T1000 (cell line): ENCODE measurements at places on chromosomes 4 and X.
A peak's percentile ranks its signal among the peaks of the same experiment; 100 is the strongest.

DNA sequence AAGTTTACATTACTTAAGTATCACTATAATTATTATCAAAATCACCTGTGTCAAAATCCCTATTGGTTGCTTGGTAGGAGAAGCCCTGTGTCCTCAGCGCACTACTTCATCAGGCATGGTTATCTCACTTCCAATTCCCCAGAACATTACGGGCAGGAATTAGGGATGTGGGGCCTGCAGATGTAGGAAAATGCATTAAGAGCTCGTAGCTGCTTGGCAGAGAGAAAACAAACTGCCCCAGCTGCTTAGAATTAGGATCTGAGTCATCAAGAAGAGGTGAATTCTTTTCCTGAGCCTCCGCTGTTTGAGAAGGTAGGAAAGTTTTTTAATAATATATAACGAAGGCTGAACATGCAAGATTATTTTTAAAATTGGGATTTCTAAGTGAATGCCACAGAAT, 31.1 kb upstream of the CLNK start:
- no peak for DNase-seq

GRCh38 chrX:55715847-55716246, 1.7 kb upstream of the RRAGB start:
- no peak for DNase-seq

DNA sequence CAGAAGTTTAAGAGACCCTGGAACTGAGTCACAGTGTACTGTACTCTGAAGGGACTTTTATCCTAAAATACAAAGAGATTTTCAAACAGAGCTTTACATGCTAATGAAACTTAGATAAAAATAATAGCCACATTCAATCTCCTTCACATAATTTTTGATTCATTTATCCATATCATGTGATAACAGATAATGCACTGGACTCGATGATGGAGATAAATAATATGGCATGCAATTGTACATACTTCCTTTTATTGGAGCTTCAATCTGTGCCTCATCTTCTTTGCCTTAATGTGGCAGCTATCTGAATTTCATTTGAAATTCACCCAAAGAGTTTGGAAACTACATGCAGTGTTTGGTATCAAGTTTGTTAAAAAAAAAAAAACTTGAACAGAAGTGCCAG, 390.6 kb downstream of the CFAP47 start:
- no peak for DNase-seq

GRCh38 chrX:119130911-119131310, 3.3 kb upstream of the KIAA1210 start:
- no peak for DNase-seq

- no peak for DNase-seq
Measured at GRCh38 chr4:14272206-14272605, 644.7 kb upstream of the BOD1L1 start.

DNA sequence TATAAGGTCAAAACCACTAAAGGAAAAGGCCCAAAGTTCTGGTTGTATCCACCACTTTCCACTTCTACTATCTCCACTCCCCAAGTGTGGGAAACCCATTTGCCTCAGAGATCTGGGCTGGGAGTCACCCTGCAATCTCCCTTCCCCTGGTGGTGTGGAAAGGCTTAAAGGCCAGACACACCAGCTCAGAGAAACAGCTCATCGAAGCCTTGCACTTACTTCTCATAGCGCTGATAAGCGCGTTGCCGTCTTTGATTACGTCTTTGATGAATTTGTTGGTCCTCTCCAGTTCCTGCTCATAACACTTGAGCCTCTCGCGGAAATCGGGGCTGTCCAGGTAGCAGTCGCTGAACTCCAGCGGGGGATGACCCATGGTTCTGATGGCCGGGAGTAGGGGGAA, 647 bp downstream of the OPHN1 start:
- no peak for DNase-seq

DNA sequence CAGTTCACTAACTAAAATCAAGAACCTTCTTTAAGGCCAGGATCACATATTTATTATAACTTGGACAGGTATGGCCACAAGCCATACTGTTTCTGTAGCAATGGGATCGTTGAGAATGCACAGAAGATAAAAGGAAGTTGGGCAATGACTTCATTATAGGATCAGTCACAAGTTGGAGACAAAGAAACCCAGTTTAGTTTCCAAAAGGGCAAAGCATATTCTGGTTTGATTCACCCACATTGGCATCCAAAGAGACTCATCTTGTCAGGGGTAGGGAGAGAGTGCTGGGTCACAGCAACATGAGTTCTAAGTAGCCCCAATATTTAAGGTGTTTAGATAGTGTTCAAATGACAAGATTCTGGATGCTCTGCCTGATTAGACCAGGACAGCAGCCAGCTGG, 317.1 kb upstream of the GALNT7 start:
- DNase-seq = no peak

- no peak for DNase-seq
Measured at GRCh38 chrX:155334486-155335336, at the start of gene CLIC2. Gene CLIC2, minus strand, starts transcription at chrX:155334614. Its CDS starts 187 bp downstream, at chrX:155334427.

- DNase-seq = no peak
Measured at GRCh38 chrX:16664074-16664473, 14.1 kb downstream of the S100G start.

- DNase-seq = no peak
Measured at GRCh38 chrX:151929126-151929525, 16.4 kb downstream of the MAGEA4 start.

DNA sequence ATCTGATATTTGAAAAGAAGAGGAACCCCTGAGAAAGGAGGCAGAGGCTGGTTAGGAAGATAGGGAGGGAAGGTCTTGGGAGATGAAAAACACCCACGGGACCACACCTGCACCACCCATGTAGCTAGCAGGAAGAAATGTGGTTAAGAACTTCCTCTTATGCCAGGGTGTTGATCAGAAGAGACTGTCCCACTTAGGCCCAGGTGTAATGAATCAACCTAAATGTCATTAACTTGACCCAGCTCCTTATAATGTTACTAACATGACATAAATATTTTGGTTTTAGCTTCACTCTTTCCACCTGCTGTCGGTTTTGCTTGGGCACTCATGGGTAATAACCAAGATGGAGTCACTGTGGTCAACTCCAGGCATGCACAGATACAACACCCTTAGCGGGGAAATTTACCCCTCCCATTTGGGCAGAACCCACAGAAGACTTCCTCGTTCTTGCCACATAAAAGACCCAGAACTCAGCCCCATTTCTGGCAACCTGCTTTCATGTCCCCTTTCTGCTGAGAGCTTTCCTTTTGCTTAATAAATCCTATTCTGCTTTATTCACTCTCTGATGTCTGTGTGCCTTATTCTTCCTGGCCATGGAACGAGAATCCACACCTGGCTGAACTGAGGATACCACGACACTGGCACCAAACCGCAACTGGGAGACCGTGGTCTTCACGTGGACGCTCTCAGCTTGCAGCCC, 46.8 kb downstream of the ZNF141 start:
- no peak for DNase-seq

- peak; percentile 13 for DNase-seq
Measured at GRCh38 chr4:73698217-73698616, 42.2 kb upstream of the CXCL8 start.

DNA sequence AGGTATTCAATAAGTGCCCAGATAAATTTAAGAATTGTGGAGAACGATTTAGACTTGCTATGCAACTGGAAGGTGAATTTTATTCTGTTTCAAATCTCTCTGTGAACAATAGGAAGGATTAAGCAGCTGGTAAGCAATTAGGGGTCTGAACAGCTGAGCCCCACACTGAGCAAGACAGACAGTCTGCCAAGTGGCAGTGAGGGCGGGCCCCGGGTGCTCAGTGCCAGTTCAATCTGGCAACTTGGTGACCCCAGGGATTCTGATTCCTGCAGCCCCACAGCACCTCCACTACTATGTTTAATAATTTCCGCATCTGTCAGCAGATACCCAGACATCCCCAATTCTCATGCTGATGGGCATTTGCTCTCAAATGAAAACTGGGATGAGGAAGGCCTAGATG, 317.3 kb downstream of the PPP1R2C start:
- no peak for DNase-seq

DNA sequence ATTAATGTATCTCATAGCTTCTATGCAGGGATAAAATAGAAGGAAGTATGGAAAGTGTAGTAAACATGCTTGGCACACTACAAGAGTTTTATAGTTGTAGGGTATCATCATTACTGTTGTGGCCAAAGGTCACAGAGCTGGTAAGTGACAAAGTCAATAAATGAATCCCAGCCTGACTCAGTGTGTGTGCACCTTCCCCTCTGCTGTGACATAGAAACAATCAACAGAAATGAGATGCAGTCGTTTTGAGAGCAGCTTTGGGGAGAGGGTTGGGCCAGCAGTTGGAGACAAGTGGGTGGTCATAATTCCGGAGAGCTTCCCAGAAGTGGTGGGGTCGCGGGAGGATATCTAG, 82.4 kb upstream of the RBPJ start:
- DNase-seq = no peak

GRCh38 chrX:7170898-7171297, 22.9 kb upstream of the PUDP start:
- DNase-seq = no peak

- no peak for DNase-seq
Measured at GRCh38 chr4:71526637-71527406, 188.0 kb downstream of the SLC4A4 start.

DNA sequence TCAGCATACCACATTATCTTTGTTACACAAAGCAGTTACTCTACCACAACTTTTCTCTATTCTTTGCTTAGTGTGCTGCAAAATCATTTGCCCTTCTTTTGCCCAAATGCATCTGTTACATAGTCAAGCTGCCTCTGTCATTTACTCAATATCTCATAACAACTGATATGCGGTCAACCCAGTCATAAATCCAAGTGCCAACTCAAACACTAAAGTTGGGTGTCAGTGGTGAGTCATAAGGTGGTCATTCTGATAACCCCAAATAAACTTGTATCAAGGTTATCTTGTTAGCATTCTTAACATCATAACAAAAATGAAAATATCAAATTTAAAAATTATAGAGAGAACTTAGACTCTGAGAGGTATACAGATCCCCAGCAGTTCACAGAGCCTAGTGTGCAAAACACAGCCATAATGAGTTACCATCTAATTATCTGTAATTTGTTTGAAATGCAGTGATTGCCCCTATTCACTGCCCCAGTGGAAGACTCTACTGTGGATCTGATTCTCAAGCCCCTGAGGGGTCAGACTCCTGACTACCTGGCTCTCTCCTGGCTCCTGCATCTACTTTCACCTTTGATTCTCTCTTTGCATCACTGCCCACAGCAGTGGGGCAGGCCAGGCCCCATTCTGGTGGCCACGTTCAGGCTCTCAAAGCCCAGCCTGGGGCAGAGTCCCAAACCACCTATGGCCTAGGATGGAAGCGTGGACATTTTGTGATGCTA, 29.2 kb downstream of the TBC1D9 start:
- no peak for DNase-seq

DNA sequence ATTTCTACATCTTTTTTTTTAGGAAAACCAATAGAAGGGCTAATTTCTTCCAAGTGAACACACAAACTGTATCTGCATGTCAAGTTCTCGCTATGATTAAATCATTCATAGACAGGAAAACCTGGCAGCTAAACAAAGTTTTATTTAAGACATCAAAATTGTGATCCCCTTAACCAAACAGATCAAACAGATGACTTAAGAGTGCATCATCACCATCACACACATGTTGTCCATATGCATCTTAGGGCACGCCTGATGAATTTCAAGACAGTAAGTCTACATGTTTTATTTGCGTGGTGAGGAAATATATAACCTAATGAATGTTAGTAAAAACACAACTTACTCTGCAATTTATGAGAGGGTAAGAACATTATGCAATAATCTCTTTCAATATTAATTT, 317.0 kb upstream of the ANXA10 start:
- no peak for DNase-seq

GRCh38 chr4:1582227-1582626, 101.9 kb downstream of the FAM53A start:
- DNase-seq = no peak
